ENCODE measurements at places on chromosomes 6 and 20. TPM values are rescaled to one million over a fixed set of nuclear protein-coding genes. Genes with fewer than 3 reads are reported as not detected.

Gene SYNGAP1
- total RNA-seq = 6.1 TPM

Gene TTLL9
- 0.29 TPM for total RNA-seq

Gene SPATA25
- total RNA-seq = 0.29 TPM

Gene GJA10
- not detected for total RNA-seq

Gene STMN3
- total RNA-seq = 17.5 TPM

Gene CRISP2
- not detected for total RNA-seq

Gene TAF4
- 13.3 TPM for total RNA-seq

Gene MAFB
- total RNA-seq = 3.0 TPM

Gene PRKN
- total RNA-seq = 0.93 TPM

Gene MCM9
- total RNA-seq = 9.2 TPM

Gene TMEM244
- not detected for total RNA-seq

Gene SLC22A3
- 0.70 TPM for total RNA-seq

Gene MUCL3
- not detected for total RNA-seq

DNA sequence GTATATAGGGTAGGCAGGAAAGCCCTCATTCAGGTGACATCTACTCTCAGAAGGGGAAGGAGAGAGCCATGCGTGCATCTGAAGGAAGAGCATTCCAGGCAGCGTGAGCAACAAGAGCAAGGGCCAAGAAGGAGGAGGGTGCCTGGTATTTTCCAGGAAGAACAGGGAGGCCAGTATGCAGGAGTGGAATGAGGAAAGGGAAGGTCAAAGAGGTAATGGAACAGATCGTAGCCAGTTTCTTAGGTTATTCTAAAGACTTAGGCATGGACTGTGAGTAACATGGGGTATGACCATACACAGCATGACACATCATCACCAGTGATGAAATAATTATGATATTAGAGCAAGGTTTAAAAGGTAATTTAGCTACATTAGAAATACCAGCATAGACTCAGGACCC, 24.1 kb downstream of the ALDH8A1 start:
- DNase-seq = peak; percentile 42

DNA sequence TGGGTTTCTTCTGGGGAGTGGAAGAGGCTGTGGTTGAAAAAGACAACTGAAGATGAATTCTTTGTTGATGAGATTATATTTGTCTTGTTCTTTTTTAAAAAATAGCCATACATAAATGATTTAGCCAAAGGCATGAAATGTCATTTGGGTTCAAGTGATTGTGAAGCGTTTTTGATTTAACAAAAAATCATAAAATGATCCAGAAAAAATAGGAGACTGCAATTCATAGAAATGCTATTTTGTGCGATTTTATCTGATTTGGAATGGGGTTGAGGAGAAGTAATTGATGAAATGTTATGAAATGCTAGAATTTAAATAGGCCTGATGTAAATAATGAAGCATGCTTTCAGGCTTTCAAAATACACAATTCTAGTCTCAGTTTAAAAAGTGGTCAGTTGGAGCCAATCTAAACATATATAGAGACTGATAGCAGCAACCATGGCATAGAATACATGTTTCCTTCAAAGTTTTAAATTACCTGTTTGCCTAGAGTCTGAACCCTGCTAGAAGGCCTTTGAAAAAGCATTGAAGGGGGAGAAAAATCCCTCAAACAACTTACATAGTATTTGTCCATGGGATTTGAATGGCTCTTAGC, 21.8 kb downstream of the PFDN4 start:
- DNase-seq = no peak

DNA sequence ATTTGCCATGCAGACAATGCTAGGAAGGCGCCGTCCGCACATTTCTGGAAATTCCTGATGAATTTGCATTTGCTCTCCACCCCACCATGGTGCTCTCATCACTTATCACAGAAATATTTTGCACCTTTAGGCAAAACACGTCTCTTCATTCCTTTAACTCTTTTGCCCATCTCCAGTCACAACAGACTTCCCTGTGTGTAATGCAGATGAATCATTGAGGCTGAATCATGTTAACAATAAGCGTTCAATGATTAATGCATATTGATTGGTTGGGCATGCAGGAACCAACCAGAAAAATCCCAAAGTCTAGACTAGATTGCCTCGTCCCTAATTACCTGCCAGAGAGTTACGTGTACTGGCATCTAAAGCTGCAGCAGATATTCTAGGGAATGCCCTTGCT, 80.0 kb upstream of the ATXN1 start:
- no peak for DNase-seq

DNA sequence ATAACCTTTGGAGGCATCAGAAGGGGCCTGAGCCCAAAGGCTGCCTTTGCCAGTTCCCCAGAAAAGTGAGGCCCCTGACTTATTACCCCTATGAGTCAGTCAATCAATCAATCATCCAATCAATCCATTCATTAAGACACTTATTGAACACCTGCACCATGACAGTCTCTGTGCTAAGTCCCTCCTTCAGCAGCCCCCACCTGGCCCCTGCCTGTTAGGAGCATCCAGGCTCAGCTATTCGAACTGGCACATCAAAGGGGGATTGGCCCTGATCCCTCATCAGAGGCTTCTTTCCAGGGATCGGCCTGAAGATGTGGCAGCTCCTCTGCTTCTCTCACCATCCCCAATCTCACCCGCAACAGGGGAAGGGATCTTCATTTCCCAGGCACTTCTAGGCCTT, 27.7 kb upstream of the VEGFA start:
- DNase-seq = no peak

- no peak for DNase-seq
These were observed 38.7 kb downstream of the IL20RA start for GRCh38 chr6:137006056-137006455.

DNA sequence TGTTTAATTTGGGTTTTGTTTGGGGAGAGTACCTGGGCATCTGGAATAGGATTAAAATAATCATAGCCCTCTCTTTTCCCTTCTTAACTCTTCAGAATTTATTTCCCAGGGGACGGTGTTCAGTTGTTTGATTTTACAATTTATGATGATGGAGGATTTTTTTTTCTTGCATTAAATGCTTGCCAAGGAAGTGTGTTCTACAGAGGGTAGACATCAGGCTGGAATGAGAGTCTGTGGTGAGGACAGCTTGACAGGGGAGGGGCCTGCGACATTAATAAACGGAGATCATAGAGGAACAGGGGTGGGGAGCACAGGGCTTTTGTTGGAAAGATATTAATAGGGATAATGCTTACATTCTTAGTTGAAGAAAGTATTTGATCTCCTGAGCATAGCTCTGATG, 297.5 kb downstream of the CLIC5 start:
- no peak for DNase-seq

DNA sequence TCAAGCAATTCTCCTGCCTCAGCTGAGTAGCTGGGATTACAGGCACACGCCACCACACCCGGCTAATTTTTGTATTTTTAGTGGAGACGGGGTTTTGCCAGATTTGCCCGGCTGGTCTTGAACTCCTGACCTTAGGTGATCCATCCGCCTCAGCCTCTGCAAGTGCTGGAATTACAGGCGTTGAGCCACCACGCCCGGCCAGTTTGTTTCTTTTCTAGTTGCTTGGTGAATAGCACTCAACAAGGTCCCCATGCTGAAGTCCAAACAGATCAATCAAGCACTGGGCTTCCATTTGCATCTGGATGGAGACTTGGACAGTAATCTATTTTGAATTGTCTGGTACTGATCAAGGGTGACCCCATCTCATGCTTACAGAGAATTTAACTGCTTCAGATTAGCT, 108.9 kb upstream of the FOXO3 start:
- DNase-seq = no peak

DNA sequence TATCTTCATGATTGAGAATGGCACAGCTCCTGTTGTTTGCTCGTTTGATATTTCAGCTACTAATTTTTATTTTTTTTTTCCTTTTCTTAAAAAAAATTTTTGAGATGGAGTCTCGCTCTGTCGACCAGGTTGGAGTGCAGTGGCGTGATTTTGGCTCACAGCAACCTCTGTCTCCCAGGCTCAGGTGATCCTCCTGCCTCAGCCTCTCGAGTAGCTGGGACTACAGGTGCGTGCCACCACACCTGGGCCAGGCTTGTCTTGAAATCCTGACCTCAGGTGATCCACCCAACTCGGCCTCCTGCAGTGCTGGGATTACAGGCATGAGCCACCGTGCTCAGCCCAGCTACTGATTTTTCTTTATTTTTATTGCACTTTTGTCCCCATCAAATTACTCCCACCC, 150.2 kb upstream of the SIM1 start:
- no peak for DNase-seq

DNA sequence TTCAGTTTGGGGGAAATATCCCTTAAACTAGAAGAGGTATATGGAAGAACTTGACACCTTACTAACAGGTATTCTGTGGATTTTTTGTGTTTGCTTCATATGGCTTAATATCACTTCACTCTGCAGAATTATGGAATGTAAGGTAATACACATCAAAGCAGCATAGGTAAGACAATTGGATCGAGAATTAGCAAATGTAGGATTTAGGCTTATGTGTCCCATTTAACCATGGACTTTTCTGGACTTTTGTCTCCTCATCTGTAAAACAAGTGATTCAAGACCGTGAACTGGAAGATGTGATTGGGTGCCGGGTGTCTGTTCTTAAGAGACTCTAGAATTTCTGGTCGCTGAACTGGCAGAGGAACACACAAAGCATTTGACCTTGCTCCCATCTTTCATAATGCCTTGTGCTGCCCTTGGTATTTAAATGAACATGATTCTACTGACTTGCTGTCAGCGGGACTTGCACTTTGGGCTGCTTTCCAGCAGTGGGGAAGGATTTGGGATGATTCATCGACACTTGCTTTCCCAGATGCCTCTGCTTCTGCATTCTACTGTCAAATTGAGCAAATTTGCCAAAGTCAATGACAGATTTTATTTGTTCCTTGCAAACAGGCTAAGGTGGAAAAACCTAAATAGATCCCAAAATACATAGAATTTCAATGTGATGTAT, 199.8 kb downstream of the PLCB1 start:
- no peak for DNase-seq

- DNase-seq = no peak
These were observed 50.6 kb downstream of the TRAF3IP2 start for GRCh38 chr6:111555036-111555435.

GRCh38 chr20:62368392-62368975, 1.4 kb upstream of the LAMA5 start:
- no peak for DNase-seq

DNA sequence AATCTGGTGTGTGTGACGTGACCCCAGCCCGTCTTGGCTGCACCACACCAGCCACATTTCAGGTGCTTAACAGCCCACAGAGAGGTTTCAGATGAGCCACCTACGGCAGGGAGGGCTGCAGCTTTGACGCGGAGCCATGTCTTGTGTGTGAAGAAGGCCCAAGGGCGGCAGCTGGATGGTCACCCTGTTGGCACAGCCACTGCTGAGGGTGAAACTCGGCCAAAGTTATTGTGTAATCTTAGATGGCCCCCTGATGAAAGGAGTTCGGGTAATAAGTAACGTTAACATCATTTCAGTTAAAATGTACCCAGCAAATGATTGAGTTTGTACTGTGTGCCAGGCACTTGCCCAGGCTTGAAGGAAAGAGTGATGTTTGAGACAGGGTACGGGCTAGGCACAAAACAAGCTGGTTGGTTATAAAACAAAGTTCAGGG, 97.2 kb downstream of the SSR1 start:
- DNase-seq = no peak

- DNase-seq = no peak
These were observed 163.4 kb upstream of the SIM1 start for GRCh38 chr6:100627911-100628758.

GRCh38 chr6:43807228-43808061, 37.4 kb downstream of the VEGFA start:
- DNase-seq = no peak

- no peak for DNase-seq
These were observed 16.9 kb downstream of the RAB44 start for GRCh38 chr6:36714511-36714910.

DNA sequence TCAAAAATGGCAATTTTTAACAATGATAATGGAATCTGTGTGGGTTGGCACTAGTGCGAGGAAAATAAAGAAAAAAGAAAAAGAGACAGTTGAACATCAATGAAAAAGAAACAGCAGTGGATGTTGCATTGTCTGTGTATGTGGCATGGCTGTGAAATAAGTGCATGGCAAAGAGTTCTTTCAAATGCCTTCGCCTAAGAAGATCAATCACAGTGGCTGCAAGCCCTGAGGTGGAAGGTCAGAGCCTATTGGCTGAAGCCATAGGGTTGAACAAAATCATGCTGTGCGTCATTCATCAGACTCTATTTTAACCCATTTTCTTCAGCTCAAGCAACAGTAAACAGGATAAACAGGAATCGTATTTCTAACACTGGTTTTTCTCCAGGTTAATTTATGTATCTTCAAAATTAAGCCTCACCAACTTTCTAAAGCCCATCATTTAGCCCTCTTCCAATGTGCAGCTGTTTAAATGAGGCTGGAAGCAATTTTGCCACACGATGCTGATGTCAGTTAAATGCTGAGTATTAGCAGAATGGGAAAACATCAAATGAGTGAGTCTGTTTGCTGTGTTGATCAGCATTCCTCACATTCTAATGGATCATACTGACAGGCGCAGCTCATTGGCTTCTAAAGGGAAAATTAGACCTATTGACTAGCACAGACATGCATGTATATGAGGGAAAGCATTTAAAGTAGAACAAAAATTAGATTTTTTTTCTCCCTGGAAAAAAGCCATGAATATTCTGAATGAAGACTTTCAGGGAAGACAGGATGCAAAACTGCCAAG, 955.9 kb upstream of the EYS start:
- DNase-seq = no peak

DNA sequence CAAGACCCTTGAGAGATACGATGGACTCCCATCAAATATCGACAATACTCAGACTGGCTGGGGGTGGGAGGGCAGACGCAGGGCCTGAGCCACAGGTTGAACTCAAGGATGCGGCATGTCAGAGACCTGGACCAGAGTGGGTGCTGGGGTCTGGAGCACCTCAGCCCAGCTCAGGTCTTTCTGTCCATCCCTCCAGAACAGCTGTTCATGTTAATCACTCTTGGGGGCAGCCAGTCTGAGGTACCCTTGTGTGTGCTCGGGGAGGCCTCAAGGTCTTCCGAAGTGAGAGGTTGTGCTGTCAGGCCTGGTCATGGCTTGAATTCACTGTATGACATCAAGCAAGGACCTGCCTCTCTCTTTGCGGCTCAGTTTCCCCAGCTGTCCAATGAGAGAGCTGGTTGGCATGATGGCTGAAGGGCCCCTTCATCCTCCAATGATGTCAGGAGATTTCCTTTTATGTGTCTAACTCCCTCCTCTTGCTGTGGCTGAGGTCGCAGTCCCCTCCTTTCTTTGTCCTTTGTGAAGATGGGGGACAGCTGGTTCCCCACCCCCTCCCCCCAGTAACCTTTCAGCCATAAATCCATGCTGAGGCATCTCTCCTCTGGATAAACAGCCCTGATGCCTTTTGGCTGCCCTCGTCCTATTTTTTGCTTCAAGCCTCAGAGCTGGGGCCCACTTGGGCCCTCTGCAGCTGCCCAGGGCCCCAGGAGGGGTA, 15.3 kb downstream of the MYH7B start:
- no peak for DNase-seq

DNA sequence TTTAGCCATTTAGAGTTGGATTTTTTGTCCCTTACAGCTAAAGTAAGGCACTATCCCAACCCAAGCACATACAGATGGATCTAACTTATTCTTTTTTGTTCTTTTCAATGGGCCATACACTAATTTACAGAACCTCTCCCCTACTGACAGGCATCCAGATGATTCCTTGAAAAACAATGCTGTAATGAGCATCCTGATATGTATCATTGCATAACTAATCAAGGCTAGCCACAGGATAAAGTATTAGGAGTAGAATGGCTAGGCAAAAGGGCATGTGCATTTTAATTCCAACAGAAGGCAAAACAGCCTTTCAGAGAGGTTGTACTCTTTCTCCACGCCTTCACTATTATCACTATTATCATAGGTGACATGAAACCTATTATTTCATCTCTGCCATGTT, 54.1 kb downstream of the ELOVL5 start:
- DNase-seq = no peak

- DNase-seq = no peak
These were observed 7.3 kb downstream of the TPMT start for GRCh38 chr6:18147616-18148015.
